ENCODE measurements at places on chromosomes 12 and 14.

DNA sequence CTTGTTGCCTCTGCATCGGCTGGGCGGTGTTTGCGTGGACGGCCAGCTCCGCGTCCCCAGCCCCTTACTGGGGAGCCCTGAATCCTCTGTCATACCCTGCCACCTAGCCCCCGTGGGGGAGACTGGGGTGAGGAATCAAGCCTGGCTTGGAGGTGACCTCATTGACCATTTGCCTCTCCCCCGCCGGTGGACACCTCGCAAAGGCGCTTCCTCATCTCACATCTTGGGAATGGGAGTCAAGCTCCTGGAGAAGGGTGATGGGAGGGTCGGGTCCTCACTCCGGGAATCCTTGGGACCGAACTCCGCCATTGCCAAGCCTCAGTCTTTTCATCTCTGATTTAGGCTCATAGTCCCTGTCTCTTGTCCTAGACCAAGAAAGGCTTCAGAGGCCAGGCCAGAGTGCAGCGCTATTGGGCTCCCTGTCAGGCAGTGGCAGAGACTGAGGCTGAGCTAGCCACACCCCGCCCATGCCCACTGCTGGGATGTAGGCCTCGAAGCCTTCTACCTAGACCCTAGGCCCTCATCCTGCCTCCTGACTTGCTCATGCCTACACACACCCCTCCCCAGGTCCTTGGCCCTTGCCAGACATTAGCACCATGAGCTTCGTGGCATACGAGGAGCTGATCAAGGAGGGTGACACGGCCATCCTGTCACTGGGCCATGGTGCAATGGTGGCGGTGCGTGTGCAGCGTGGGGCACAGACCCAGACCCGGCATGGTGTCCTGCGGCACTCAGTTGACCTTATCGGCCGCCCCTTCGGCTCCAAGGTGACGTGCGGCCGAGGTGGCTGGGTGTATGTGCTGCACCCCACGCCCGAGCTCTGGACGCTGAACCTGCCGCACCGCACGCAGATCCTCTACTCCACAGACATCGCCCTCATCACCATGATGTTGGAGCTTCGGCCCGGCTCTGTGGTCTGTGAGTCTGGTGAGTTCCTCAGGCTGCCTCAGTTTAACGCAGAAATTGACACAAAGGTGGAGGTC is 678 bp downstream of the TRMT61A start:
- DNase-seq, result peak; percentile 25

DNA sequence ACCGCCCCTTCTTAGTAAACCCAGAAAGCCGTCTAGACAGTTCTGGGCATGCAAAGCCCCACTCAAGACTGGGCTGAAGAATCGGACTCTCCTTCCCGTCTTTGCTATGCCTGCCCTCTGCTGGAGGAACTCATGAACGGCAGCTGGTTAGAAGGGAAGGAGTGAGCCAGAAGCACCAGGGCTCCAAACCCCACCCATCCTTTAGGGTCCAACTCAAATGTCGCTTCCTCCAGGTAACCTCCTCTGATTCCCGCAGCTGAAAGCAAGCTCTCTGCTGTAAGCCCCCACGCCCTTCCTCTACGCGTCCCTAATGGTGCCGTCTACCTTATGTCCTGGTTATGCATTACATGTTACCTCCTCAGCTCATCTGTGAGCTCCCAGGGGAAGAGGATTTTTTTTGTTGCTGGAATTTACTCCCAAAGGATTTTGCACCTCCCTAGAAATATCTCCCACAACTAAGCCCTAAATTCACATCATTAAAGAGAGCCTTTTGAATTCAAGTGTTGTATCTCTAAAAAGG is 59.0 kb upstream of the SCN8A start:
- DNase-seq, result peak; percentile 87

GRCh38 chr12:119178544-119179334 is at the start of gene HSPB8:
HSPB8 (plus strand) TSS chr12:119178931; CDS start chr12:119179313, 382 bp downstream.
- DNase-seq, result peak; percentile 96

DNA sequence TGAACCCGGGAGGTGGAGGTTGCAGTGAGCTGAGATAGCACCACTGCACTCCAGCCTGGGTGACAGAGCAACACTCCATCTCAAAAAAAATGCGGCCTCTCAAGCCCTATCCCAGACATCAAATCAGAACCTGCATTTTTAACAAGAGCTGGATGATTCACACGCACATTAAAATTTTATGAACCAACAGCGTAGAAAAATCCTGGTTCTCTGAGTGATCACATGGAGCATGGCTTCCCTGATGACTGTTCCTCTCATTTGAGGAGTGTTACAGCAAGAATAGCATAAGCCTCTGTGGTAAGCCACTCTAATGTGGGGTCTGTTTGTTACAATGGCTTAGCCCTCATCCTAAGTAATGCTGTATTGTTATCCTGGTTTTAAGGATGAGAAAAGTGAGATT is 163.6 kb downstream of the BRMS1L start:
- no peak for DNase-seq

- peak; percentile 78 for DNase-seq
Measured at GRCh38 chr14:74299061-74299545, 3.6 kb downstream of the ABCD4 start.

- peak; percentile 41 for DNase-seq
Measured at GRCh38 chr12:1607940-1608712, 13.7 kb upstream of the FBXL14 start.

GRCh38 chr12:92107621-92108131 is 38.0 kb downstream of the BTG1 start:
- no peak for DNase-seq

- DNase-seq, result no peak
Measured at GRCh38 chr14:59582161-59582560, 5.5 kb upstream of the CCDC175 start.

DNA sequence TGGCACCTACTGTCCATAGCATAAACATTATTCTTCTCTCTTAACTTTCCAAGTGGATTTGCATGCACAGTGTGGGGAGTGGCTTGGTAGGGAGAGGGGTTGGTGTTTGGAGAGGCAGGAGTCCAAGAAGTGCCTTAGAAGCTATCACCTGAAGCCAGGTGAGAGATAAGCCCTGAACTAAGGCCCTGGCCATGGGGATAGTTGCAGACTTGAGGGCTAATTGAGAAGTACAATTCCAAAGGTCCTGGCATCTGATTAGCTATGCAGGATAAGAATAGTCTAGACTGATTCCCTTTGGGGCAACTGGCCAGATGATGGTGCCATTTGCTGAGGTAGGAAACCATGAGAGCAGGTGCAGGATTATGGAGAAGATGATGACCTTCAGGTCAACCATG is 2.0 kb upstream of the PCK2 start:
- DNase-seq, result no peak

GRCh38 chr12:3558854-3559253 is 67.9 kb downstream of the PRMT8 start:
- DNase-seq, result no peak

GRCh38 chr12:53122961-53123468 is 19.7 kb downstream of the SOAT2 start:
- no peak for DNase-seq

GRCh38 chr12:42585841-42586216 is 3.7 kb downstream of the PRICKLE1 start:
- DNase-seq, result no peak

GRCh38 chr12:29519585-29520182 is 22.2 kb upstream of the OVCH1 start:
- peak; percentile 41 for DNase-seq

GRCh38 chr14:101454229-101454628 is 107.1 kb upstream of the DIO3 start:
- no peak for DNase-seq

- DNase-seq, result no peak
Measured at GRCh38 chr12:114873656-114874055, 189.7 kb upstream of the TBX3 start.

- no peak for DNase-seq
Measured at GRCh38 chr14:29668201-29668600, 259.4 kb downstream of the PRKD1 start.

DNA sequence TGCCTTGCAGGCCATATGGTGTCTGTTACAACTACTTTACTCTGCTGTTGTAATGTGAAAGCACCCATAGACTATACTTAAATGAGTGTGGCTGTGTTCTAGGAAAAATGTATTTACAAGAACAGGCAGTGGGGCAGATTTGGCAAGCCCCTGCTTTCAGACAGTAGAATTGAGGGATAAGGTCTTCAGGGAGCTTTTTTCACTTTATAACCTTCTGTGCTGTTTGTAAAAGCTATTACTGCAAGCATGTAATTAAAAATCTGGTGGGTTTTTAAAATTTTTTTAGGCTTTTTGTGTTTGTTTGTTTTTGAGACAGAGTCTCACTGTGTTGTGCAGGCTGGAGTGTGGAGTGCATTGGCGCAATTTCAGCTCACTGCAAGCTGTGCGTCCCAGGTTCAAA is 73.9 kb downstream of the VEZT start:
- DNase-seq, result no peak

DNA sequence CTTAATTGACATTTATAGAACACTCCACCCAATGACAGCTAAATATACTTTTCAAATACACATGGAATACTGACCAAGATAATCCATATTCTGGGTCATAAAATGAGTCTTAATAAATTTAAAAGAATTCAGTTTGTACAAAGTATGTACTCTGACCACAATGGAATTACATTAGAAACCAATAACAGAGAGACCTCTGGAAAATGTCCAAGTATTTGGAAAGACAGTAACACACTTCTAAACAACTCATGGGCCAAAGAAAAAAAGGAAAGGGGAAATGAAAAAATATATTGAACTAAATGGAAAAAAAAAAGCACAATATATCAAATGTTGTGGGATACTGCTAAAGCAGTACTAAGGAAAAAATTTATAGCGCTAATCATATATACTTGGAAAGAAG is 52.0 kb downstream of the CRACR2A start:
- DNase-seq, result peak; percentile 13

GRCh38 chr14:38469156-38469555 is 213.3 kb upstream of the CLEC14A start:
- peak; percentile 26 for DNase-seq

GRCh38 chr12:25740617-25741016 is 187.5 kb upstream of the LMNTD1 start:
- DNase-seq, result no peak

- no peak for DNase-seq
Measured at GRCh38 chr14:72715850-72716228, 178.1 kb downstream of the DPF3 start.

GRCh38 chr12:129762436-129762835 is 141.4 kb downstream of the TMEM132D start:
- DNase-seq, result no peak

DNA sequence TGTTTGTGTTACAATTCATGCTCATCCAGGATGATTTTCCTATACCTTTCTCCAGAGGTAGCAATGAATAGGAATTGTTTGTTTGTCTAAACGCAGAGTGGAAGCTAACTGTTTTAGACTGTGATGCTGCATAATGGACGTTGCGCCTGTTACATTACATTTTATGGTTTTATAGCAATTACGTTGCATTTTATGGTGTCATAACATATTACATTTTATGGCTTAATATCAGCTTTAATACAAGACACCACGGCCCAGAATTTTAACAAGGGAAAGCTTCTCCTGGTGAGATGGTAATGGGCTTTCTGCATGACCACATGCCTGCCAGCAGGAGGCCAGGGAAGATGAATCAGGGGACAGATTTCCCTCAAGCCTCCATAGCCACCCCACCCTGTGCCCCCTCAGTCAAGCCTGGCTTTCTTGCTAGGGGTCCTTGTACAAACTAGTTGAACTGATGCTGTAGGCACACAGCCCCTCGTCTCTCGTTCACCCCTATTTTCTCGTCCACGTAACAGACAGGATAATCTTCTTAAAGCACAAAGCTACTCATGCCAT is 56.5 kb downstream of the HSPB8 start:
- no peak for DNase-seq

GRCh38 chr14:88815980-88816379 is 8.5 kb upstream of the TTC8 start:
- DNase-seq, result no peak

GRCh38 chr14:64417055-64417770 is 29.1 kb downstream of the MTHFD1 start:
- peak; percentile 15 for DNase-seq

- no peak for DNase-seq
Measured at GRCh38 chr12:115147916-115148315, 463.9 kb upstream of the TBX3 start.
